ENCODE measurements at places on chromosomes 3 and 15. TPM values are rescaled to one million over a fixed set of nuclear protein-coding genes. Genes with fewer than 3 reads are reported as not detected.

- DNase-seq, result peak; percentile 75
These were observed at the start of gene STT3B for GRCh38 chr3:31532587-31533168. STT3B (plus strand) TSS chr3:31532925; CDS start chr3:31532999, 74 bp downstream.

GRCh38 chr3:186594591-186595113 is 18.2 kb upstream of the AHSG start:
- DNase-seq, result no peak

GRCh38 chr15:35669432-35670045 is 123.6 kb upstream of the DPH6 start:
- DNase-seq, result peak; percentile 33

- DNase-seq, result no peak
These were observed at the start of gene C2CD4B for GRCh38 chr15:62165104-62165792. C2CD4B (minus strand) TSS chr15:62165285; CDS start chr15:62164984, 301 bp downstream.

DNA sequence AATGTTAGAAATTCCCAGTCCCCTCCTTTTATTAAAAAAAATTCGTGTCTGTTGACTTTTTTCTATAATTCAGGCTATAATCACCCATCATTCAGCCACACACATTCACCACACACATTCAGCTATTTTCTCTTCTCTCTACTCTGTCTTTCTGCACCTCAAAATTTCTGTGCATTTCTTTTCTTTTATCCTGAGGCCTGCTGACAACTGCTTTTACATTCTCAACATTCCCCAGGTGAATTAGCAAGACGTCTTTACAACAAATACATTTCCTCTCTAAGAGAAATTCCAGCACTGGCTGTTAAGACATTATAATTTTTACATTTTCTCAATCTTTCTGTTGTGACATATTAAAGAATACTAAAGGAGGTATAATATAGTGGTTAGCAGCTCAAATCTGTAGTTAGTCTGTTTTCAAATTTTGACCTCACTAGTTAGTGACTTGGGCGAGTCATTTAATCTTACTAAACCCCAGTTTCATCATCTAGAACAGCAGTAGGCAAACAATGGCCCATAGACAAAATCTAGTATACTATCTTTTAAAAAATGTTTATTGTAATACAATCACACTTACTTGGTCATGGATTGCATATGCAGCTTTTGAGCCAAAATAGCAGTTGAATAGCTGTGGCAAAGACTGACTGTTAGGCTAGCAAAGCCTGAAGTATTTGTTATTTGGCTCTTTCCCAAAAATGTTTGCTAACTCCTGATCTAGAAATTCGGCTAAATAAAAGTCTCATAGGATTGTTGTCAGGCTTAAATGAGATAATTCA is 350.7 kb downstream of the NSUN3 start:
- peak; percentile 88 for DNase-seq

SLC22A14 gene
- total RNA-seq, result not detected

CXCR6 gene
- total RNA-seq, result under 0.01 TPM

PATL2 gene
- total RNA-seq, result not detected

Measured in IMR-90 (cell line).